ENCODE measurements at places on chromosomes 3 and 15. TPM values are rescaled to one million over a fixed set of nuclear protein-coding genes. Genes with fewer than 3 reads are reported as not detected.

CCR8 gene
- not detected for total RNA-seq

ARIH2 gene
- total RNA-seq: 102 TPM

MAP6D1 gene
- total RNA-seq: 5.5 TPM

MAP2K1 gene
- 56.2 TPM for total RNA-seq

TRH gene
- not detected for total RNA-seq

GNAT1 gene
- total RNA-seq: not detected

ZPLD1 gene
- 0.22 TPM for total RNA-seq

DNA sequence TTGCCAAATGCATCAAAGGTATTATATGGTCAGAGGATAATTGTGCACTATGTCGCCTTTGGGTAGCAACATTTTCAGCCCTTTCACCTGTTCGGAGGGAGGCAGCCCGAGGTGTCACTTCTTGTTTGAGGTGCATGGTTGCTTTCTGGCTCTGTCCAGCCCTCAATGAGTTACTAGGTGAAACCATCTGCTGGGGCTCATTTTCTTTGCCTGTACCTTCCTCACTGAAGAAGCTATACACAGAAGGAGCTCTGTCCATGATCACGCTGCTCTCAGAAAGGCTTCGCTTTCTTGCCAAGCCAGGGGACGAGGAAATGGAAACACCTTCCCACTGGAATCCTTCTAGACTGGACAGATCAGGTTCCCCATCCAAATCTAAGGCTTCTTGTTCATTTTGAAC lies 42.7 kb downstream of the ZNF106 start:
- no peak for DNase-seq

GRCh38 chr3:126731044-126731443 lies 27.0 kb downstream of the CHCHD6 start:
- DNase-seq: no peak

DNA sequence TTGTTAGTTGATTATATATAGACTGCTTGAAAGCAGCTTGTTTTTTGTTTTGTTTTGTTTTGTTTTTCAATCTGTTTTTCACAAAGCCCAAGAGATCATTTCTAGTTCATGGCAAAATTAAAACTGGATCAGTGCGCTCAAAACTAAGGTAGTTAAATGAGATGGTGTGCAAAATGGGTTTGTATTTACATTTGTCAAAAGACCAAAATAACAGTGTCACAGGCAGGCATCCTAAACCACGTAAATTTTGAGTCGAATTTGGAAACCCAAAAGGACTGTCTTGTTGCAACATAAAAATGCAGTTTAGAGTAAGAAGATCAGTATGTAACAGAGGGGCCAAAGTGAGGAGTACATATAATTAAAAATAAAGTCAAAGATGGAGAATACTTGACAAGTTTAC lies 2.4 kb downstream of the DMXL2 start:
- DNase-seq: no peak

GRCh38 chr3:69639851-69640250 lies 99.4 kb upstream of the MITF start:
- no peak for DNase-seq

- DNase-seq: no peak
Observed at GRCh38 chr3:32937331-32937730, 14.1 kb upstream of the CCR4 start.

DNA sequence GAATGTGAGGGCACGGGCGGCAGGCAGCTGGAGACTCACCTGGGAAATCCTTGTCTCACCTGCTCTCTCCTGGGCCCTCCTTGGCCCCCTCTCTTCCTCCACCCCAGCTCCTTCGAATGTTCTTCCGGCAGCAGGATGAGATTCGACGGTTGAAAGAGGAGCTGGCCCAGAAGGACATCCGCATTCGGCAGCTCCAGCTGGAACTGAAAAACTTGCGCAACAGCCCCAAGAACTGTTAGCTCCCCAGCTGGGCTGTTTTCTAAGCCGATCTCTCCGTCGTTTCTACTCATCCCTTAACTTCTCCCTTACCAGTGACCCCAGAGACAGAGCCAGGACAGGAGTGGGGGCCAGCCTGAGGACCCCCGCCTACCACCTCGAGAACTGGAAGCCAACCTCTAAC lies 95.0 kb downstream of the ANP32A start:
- peak; percentile 54 for DNase-seq

DNA sequence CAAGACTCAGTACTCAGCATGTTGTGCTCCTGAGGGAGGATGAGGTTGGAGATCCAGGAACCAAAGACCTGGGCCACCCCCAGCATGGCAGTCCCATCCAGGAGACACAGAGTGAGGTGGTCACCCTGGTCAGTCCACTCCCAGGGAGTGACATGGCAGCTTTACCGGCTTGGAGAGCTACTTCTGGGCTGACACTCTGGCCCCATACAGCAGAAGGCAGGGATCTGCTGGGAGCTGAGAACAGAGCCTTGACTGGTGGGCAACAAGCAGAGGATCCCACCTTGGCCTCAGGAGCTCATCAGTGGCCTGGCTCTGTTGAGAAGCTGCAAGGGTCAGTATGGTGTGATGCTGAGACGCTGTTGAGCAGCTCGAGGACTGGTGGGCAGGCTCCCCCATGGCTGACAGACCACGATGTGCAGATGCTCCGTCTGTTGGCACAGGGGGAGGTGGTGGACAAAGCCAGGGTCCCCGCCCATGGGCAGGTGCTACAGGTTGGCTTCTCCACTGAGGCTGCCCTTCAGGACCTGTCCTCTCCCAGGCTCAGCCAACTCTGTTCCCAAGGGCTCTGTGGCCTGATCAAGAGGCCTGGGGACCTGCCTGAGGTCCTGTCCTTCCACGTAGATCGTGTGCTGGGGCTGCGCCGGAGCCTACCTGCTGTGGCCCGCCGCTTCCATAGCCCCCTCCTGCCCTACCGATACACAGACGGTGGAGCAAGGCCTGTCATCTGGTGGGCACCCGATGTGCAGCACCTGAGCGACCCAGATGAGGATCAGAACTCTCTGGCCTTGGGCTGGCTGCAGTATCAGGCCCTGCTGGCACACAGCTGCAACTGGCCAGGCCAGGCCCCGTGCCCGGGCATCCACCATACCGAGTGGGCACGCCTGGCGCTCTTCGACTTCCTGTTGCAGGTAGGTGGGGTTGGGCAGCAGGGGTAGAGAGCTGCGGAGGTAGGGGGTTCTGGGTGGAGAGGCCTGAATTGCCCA lies 53.8 kb downstream of the GASK1A start:
- DNase-seq: no peak

DNA sequence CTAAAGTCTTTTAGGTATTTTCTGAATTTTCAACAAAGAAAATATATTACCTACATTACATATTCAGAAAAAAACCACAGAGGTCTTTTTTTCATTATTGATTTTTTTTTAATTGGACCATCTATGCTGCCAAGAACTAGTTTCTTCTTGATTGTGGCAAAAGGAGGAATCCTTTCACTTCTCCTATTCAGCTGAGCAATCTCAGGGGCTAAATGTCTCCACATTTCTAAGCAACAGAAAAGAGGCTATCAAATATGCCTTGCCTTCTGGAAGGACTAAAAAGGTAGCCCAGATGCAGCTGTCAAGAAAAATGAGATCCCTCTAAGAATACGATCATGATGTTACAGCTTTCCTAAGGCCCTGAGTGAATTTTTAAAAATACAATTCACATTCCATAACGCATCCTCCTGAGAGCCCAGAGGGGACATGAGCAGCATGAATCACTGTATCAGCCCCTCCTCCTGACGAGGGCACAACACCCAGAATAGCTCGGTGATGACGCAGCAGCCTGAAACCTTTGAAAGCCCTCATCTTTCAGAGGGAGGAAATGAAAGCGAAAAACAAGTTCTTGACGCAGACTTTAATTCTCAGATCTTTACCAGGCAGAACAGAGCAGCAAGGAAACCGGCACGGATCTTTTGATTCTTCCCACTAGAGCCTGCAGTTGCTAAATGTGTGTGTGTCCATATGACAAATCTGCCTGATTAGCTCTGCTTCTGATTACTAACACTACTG lies 24.6 kb downstream of the RUBCN start:
- peak; percentile 99 for DNase-seq

All from GM23248 (cell line).